ENCODE measurements at places on chromosomes 16 and 17. TPM values are rescaled to one million over a fixed set of nuclear protein-coding genes. Genes with fewer than 3 reads are reported as not detected.

PRKCB gene
- not detected for total RNA-seq

CD300E gene
- not detected for total RNA-seq

CCL16 gene
- total RNA-seq: not detected

ABCC11 gene
- 0.38 TPM for total RNA-seq

SLC13A5 gene
- total RNA-seq: not detected

FOXF1 gene
- 0.28 TPM for total RNA-seq

KRTAP4-1 gene
- not detected for total RNA-seq

GAS2L2 gene
- not detected for total RNA-seq

CCR7 gene
- total RNA-seq: under 0.01 TPM

PRSS27 gene
- 0.56 TPM for total RNA-seq

ADAP2 gene
- total RNA-seq: 7.9 TPM

MYH1 gene
- total RNA-seq: not detected

CRYBA1 gene
- total RNA-seq: not detected

C16orf92 gene
- total RNA-seq: not detected

TMEM235 gene
- total RNA-seq: not detected

SOX9 gene
- total RNA-seq: 2.8 TPM

ULK2 gene
- 17.2 TPM for total RNA-seq

NME1 gene
- total RNA-seq: 293 TPM

MT1H gene
- 0.77 TPM for total RNA-seq

OR4D1 gene
- not detected for total RNA-seq

LIMD2 gene
- 6.2 TPM for total RNA-seq

CLEC19A gene
- total RNA-seq: not detected

SRL gene
- 0.38 TPM for total RNA-seq

CAVIN1 gene
- 1,245 TPM for total RNA-seq

KRT36 gene
- total RNA-seq: not detected

ST6GALNAC2 gene
- 0.96 TPM for total RNA-seq

ANKRD40CL gene
- 0.28 TPM for total RNA-seq

CDH1 gene
- 0.28 TPM for total RNA-seq

USP36 gene
- total RNA-seq: 14.1 TPM

TP53TG3E gene
- not detected for total RNA-seq

BAIAP2 gene
- 12.8 TPM for total RNA-seq

ANKFY1 gene
- 48.5 TPM for total RNA-seq

DLX4 gene
- total RNA-seq: not detected

MYH3 gene
- 0.38 TPM for total RNA-seq

KCNH4 gene
- total RNA-seq: under 0.01 TPM

IGF2BP1 gene
- total RNA-seq: 0.85 TPM

CCL8 gene
- not detected for total RNA-seq
